ENCODE measurements at places on chromosomes 4 and X.

- H3K27me3 ChIP-seq, result no peaks in the 10 kb centered on the region
- no peak overlapping the region for H3K27ac ChIP-seq
- H3K4me3 ChIP-seq, result no peak overlapping the region
- H3K4me1 ChIP-seq, result no peaks in the 10 kb centered on the region
- DNase-seq, result no peak
Observed at GRCh38 chr4:121898150-121898549, 27.9 kb upstream of the BBS7 start.

DNA sequence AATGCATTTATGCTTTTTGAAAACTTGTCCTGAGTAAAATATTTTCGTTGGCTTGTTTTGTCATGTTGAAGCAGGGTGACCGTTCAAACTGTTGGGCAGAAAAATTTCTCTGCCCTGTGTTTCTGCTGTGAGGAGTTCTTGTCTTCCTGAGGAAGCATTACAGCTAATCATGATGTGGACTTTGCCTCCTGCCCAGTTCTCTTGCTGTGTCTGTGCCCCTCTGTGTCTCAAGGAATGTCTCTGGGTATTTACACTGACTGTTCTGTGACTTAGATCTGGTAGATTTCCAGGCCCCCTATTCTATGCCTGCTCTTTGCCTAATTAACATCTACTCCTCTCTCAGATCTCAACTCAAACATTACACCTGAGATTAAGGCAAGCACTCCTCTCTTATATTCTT, 30.4 kb upstream of the RPL34 start:
- no peaks in the 10 kb centered on the region for H3K27me3 ChIP-seq
- no peak overlapping the region for H3K4me3 ChIP-seq
- no peaks in the 10 kb centered on the region for H3K4me1 ChIP-seq
- no peaks in the 10 kb centered on the region for H3K36me3 ChIP-seq
- DNase-seq, result no peak
- H3K27ac ChIP-seq, result no peak overlapping the region

DNA sequence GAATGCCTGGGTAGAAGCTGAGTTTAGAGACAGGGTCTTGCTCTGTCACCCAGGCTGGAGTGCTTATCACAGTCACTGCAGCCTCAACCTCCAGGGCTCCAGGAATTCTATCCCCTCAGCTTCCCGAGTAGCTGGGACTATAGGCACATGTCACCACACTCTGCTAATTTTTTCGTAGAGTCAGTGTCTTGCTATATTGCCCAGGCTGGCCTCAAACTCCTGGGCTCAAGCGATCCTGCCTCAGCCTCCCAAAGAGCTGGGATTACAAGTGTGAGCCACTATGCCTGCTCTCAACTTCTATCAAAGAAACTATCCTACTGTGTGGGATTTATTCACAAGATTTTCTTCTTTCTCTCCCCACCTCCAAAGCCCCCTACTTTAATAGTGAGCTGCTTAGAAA, 15.7 kb downstream of the MAPK10 start:
- H3K27ac ChIP-seq, result no peak overlapping the region
- H3K4me1 ChIP-seq, result no peaks in the 10 kb centered on the region
- H3K4me3 ChIP-seq, result no peak overlapping the region

DNA sequence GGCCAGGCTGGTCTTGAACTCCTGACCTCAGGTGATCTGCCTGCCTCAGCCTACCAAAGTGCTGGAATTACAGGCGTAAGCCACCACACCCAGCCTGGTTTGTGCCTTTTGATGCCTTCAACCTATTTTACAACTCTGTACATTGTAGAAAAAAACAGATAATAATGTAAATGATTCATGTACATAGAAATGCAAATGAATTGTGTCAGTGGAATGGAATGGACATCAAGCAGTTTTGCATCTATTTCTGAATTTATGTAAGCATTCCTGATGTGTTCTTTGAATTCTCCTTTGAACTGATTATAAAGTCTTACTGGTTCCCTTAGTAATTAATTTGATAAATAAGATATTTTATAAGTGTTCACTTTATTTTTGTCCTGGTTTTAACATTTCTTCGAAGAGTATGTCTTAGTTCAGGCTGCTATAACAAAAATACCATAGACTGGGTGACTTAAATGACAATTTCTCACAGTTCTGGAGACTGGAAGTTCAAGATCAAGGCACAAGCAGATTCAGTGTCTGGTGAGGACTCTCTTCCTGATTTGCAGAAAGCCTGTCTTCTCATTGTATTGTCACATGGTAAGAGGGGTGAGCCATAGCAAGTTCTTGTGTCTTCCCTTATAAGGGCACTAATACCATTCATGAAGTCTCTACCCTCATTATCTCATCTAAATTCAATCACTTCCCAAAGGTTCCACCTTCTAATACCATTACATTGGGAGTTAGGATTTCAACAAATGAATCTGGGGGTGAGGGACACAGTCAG, 162.2 kb upstream of the S100G start:
- DNase-seq, result no peak
- H3K4me3 ChIP-seq, result no peak overlapping the region

DNA sequence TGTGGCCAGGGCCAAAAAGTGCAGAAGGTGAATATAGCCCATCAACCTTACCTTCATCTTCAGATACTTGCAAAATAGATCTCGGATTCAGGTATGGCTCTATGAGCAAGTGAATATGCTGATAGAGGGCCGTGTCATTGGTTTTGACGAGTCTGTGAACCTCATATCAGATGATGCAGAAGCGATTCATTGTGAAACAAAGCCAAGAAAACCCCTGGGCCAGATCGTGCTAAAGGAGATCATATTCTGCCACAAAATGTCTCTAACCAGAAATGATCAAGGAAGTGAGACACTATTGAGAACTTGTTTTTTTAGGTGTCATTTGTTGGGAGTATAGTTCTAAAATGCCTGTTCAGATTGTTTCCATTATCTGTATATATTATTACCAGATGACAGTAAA, 48.3 kb downstream of the PDK3 start:
- no peak overlapping the region for H3K4me3 ChIP-seq
- no peaks in the 10 kb centered on the region for H3K4me1 ChIP-seq
- H3K27me3 ChIP-seq, result no peaks in the 10 kb centered on the region
- no peak for DNase-seq

GRCh38 chr4:163768014-163768413, 273.5 kb downstream of the TMA16 start:
- H3K36me3 ChIP-seq, result no peaks in the 10 kb centered on the region
- H3K4me1 ChIP-seq, result no peaks in the 10 kb centered on the region
- H3K4me3 ChIP-seq, result no peak overlapping the region
- DNase-seq, result no peak
- H3K27ac ChIP-seq, result no peak overlapping the region

GRCh38 chrX:3044671-3045070, 3.4 kb downstream of the ARSF start:
- no peak for DNase-seq
- no peak overlapping the region for H3K4me3 ChIP-seq
- no peak overlapping the region for H3K27ac ChIP-seq
- no peaks in the 10 kb centered on the region for H3K27me3 ChIP-seq
- no peaks in the 10 kb centered on the region for H3K36me3 ChIP-seq

DNA sequence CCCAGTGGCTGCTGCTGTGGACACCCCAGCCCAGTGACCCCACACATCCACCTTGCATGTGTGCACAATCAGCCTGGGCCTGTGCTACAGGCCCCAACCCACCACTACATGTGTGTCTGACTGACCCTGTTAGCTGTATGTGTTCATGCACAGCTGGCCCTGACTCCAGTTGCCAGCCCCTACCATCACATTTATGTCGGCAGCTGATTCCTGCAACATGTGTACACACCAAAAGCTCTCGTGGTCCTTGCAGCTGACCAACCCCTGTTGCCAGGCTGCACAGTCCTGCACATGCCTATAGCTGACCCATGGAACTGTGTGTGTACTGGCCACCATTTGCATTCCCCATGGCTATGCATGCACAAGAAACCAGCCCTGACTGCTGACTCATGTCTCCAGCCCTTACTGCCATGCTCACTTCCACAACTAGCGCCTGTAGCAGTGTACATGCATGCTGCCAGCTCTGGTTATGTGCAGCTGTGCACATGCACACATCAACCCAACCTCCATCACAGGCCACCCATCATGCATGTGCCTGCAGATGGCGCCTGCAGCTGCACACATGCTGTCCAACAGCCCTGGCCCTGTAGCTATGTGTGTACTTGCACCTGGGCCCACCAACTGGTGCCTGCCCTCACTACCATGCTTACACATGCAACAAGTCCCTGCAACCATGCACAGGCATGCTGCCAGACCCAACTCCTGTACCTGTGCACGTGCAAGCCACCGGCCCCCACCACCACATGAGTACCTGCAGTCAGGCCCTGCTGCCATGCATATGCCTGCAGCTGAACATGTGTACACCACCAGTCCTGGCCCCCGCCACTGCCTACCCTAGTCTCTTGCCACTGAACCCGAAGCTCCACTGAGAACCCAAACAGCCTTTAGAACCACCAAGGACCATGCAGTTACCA, 28.1 kb downstream of the SMIM10L2A start:
- H3K4me3 ChIP-seq, result no peak overlapping the region
- no peaks in the 10 kb centered on the region for H3K4me1 ChIP-seq
- peak; percentile 7 for DNase-seq

GRCh38 chr4:172740434-172740833, 428.2 kb upstream of the GALNT7 start:
- no peaks in the 10 kb centered on the region for H3K4me1 ChIP-seq
- no peaks in the 10 kb centered on the region for H3K36me3 ChIP-seq
- H3K27ac ChIP-seq, result no peak overlapping the region
- no peak for DNase-seq

DNA sequence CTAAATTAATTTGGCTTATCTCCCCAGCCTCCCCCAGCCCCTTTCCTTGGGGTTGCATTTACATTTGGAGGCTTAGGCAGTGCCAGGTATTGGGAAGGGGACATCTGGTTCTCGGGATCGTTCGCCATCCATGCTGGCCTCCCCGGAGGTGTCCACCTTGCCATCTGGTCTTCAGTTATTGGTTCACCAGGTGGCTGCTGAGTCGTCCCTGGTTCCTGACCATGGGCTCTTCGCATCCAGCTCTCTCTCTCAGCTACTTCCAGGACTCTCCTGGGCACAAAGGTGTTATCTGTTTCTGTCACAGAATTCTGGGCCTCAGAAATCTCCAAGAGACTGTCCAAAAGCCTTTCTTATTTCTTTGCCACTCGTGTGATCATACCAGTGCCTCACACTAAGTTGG, 75.4 kb upstream of the SCOC start:
- no peak for DNase-seq
- no peaks in the 10 kb centered on the region for H3K36me3 ChIP-seq
- H3K4me1 ChIP-seq, result no peaks in the 10 kb centered on the region
- no peak overlapping the region for H3K4me3 ChIP-seq
- H3K27ac ChIP-seq, result no peak overlapping the region

DNA sequence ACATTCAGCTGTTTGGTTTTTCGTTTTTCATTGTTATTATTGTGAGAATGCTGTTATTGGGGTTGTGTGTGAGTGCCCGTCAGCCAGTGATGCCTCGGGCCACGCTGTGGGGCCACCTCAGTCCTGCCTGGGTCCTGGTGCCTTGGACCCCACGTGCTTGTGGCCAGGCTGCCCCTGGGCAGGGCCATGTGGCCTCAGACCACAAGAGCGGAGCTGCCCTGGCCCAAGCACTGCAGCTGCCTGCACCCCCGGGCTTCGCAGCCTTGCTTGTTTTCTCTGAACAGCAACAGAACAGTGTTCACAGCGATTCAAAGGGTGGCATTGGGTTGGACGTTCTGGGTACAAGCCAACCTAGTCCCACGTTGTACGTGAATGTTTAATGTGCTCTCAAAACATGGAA, 56.9 kb downstream of the CPLX1 start:
- no peak overlapping the region for H3K27ac ChIP-seq
- H3K4me3 ChIP-seq, result no peak overlapping the region
- H3K36me3 ChIP-seq, result peaks cover 45% of the 10 kb centered on the region
- DNase-seq, result peak; percentile 15
- no peaks in the 10 kb centered on the region for H3K27me3 ChIP-seq

DNA sequence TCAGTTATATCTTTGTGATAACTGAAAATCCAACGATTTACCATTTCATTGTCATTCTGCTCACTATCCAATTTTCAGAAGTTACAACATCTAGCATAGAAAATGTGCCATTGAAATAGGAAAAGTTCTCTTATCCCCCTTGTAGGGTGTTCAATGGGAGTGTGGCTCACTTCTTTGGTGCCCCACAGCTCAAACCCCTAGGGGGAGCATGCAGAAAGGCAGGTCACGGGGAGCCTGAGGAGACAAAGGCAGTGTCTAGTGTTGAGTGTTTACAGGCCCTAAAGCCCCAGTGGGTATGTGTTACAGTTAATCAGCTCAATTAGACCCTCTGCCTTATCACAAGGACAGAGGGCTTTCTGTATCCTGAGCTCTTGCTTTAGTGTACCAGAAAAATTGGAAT, 243.4 kb upstream of the GRID2 start:
- no peak overlapping the region for H3K4me3 ChIP-seq
- H3K27ac ChIP-seq, result no peak overlapping the region
- DNase-seq, result no peak
- no peaks in the 10 kb centered on the region for H3K4me1 ChIP-seq

DNA sequence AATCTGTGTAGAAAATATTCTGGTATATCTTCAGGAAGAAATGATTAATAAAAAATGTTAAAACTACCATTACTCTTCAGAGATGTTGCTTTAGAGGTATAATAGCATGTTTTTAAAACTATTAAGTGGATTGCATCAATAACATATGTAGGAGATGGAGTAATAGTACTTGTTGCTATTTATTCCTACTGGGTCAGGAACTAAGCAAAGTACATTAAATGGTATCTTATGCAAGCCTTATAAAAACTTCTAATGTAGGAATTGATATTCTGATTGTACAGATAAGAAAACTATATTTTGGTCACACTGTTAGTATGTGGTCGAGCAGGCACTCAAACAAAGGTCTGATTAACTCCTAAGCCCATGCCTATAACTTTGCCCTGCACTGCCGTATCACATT, 31.4 kb upstream of the PDLIM5 start:
- H3K4me1 ChIP-seq, result peaks cover 9% of the 10 kb centered on the region
- H3K4me3 ChIP-seq, result no peak overlapping the region
- no peaks in the 10 kb centered on the region for H3K27me3 ChIP-seq
- no peak overlapping the region for H3K27ac ChIP-seq

GRCh38 chrX:72366178-72366577, 60.5 kb upstream of the CITED1 start:
- no peak for DNase-seq
- H3K4me1 ChIP-seq, result no peaks in the 10 kb centered on the region
- H3K27ac ChIP-seq, result no peak overlapping the region
- no peaks in the 10 kb centered on the region for H3K36me3 ChIP-seq
- H3K4me3 ChIP-seq, result no peak overlapping the region
- no peaks in the 10 kb centered on the region for H3K27me3 ChIP-seq

- H3K27ac ChIP-seq, result no peak overlapping the region
- H3K4me1 ChIP-seq, result no peaks in the 10 kb centered on the region
- H3K4me3 ChIP-seq, result peak overlapping the region; percentile 9
- DNase-seq, result no peak
- H3K27me3 ChIP-seq, result no peaks in the 10 kb centered on the region
Observed at GRCh38 chrX:261167-261918, 19.8 kb upstream of the PLCXD1 start.

GRCh38 chr4:5474756-5475155, 233.6 kb downstream of the EVC2 start:
- H3K4me3 ChIP-seq, result no peak overlapping the region
- no peak for DNase-seq
- H3K27ac ChIP-seq, result no peak overlapping the region
- H3K4me1 ChIP-seq, result no peaks in the 10 kb centered on the region
- no peaks in the 10 kb centered on the region for H3K36me3 ChIP-seq

GRCh38 chrX:39409246-39409917, 608.1 kb downstream of the MID1IP1 start:
- H3K27me3 ChIP-seq, result no peaks in the 10 kb centered on the region
- no peak overlapping the region for H3K4me3 ChIP-seq
- H3K4me1 ChIP-seq, result no peaks in the 10 kb centered on the region
- no peak overlapping the region for H3K27ac ChIP-seq
- no peaks in the 10 kb centered on the region for H3K36me3 ChIP-seq
- DNase-seq, result no peak

- H3K4me1 ChIP-seq, result peaks cover 38% of the 10 kb centered on the region
- no peak for DNase-seq
- H3K27me3 ChIP-seq, result no peaks in the 10 kb centered on the region
- H3K27ac ChIP-seq, result peak overlapping the region; percentile 63
Observed at GRCh38 chr4:169062897-169063244, 52.8 kb upstream of the CBR4 start.

All from heart left ventricle (tissue), 16 donors.